ENCODE measurements at places on chromosomes 7 and 10.

GRCh38 chr7:94420328-94420727 is 25.6 kb downstream of the COL1A2 start:
- DNase-seq = no peak

DNA sequence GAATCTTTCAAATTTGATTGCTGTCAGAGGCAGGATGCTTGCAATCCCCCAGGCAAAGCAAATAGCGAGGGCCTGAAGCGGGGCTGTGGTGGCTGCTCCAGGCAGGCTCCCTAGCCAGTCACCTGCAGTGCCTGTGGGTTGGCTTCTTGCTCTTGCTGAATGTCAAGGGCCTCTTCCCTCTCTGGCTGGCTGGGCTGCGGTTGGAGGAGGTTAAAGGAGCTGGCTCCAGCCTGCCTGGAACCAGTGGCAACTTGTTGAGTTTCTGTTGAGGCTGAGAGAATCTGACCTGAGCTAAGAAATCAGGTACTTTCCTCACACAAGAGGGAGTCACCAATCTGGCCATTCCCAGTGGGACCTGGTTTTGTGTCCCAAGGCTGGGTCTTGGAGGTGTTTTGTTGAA is 134.7 kb downstream of the TMEM178B start:
- DNase-seq = no peak

DNA sequence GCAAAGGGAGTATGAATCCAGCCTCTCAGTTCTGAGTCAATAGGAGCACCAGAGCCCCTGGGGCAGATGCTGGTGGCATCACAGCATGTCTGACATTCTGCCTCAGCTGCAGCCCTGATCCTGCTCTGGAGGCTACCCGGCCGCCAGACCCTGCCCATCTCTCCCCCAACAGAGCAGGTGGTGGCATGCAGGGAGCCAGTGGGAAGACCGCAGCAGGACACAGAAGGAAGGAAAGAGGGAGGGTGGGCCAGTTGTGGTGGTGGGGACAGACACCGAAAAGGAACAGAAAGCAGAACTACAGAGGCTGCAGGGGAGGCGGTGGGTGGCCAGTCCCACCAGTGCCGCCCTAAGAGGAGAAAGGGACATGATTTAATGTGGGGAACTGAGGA is 35.3 kb downstream of the BLNK start:
- no peak for DNase-seq

- no peak for DNase-seq
Observed at GRCh38 chr10:21171197-21171935, 274.3 kb upstream of the NEBL start.

- DNase-seq = peak; percentile 84
Observed at GRCh38 chr7:100568896-100569844, 4.5 kb downstream of the SAP25 start.

- DNase-seq = no peak
Observed at GRCh38 chr7:122561326-122561725, 137.6 kb downstream of the RNF133 start.

DNA sequence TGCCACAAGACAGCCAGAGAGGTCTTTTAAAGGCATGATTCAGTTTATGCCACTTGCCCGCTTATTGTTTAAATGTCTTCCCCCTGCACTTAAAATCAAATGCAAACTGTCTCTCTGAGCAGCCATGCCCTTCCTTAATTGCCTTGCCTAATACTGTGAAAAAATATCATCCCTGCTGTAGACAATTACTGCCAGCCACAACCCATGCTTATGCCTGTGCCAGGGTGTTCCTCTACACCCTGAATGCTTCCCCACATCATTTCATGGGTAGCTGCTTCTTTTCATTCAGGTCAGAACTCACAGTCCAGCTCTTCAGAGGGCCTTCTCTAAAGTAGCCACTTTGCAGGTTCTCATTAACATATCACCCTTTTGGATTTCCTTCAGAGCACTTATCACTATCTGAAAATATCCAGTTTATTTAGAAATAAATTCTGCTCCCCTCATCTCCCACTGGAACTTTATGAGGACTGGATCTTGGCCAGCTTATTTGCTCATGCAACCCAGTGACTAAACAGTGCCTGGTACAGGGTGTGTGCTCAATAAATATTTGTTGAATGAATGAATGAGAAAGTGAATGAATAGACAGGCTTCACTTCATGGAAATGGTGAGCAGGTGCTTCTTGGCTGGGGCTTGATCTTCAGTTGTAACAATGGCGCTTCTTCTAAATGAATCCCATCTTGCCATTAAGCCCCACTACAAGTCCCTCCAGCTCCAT is 162.4 kb upstream of the MDFIC start:
- no peak for DNase-seq

GRCh38 chr10:102450124-102450373 is 1.3 kb downstream of the C10orf95 start:
- DNase-seq = no peak

- no peak for DNase-seq
Observed at GRCh38 chr7:98394377-98394836, 6.5 kb downstream of the BAIAP2L1 start.

- peak; percentile 43 for DNase-seq
Observed at GRCh38 chr10:86108696-86109095, 257.9 kb downstream of the GRID1 start.

DNA sequence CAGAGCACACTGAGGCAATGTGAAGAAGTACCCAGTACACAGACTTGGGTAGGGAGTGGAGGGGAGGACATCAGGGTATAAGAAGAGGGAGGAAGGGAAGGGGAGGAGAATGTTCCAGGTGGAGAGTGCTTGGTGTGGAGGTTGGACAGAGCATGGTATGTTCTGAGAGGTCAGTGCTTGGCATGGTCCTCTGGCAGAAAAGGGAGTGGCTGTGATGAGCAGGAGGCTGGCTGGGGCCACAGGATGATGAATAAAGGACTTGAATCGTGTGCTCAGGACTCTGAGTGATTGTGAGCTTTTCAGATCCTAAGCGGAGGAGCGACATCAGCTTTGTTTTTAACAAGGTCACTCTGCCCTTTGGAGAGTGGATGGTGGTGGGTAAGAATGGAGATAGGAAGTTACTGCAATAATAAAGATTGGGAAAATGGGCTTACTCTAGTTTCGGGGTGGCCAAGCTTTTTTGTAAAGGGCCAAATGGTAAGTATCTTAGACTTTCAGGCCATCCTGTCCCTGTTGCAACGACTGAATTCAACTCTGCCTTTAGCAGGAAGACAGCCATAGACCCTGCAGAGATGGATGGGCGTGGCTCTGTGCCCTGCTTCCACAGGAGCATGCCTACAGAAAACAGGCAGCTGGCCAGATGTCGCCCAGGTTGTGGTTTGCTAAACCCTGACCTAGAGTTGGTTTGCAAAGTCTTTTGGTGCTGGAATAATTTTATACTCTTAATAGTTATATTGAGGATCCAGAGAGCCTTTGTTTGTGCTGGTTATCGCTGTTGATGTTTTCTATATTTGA is 8.4 kb downstream of the PPP2R2D start:
- DNase-seq = no peak

DNA sequence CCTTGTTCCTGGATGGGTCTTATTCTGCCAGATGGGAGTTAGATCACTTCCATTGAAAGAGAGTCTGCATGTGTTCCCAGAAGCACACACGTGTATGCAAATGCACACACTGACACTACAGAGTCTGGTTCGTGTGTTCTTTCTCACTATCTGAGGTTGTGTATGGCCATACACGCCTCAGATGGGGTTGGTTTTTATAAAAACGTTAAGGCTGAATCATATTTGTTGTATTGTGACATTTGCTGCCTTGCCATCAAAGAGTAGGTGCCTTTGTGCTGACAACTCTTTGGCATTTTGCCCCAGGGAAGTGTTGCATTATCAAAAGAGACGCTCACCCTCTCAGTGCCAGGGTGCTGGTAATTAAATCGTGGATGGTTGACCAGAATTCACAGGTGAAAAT is 37.7 kb upstream of the HDAC9 start:
- no peak for DNase-seq

GRCh38 chr7:131781-132482 is 60.4 kb upstream of the FAM20C start:
- no peak for DNase-seq

- DNase-seq = no peak
Observed at GRCh38 chr7:97021747-97022490, 2.7 kb downstream of the DLX5 start.

- DNase-seq = no peak
Observed at GRCh38 chr7:43164757-43165156, 52.3 kb downstream of the HECW1 start.

DNA sequence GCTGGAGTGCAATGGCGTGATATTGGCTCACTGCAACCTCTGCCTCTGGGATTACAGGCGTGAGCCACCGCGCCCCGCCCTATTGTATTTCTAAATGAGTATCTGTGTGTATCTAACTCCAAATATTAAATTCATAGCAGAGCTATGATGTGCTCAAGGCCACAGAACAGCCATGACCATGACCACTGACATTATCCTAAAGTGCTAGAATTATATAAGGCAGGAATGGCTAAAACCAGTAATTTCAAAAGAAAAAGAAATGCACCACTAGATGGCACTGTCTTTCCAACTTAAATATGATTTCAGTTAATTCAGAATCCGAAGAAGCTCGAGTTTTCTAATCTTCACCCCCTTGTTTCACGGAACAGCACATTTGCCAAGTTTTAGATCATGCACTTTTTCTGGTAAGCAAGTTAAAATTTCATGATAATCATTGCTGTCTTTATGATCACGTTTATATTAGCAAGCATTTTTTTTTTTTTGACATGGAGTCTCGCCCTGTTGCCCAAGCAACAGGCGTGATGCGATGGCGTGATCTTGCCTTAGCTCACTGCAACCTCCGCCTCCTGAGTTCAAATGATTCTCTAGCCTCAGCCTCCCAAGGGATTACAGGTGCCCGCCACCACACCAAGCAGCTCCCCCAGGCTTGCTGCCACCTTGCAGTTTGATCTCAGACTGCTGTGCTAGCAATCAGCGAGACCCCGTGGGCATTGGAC is 65.3 kb downstream of the OR13A1 start:
- DNase-seq = no peak

DNA sequence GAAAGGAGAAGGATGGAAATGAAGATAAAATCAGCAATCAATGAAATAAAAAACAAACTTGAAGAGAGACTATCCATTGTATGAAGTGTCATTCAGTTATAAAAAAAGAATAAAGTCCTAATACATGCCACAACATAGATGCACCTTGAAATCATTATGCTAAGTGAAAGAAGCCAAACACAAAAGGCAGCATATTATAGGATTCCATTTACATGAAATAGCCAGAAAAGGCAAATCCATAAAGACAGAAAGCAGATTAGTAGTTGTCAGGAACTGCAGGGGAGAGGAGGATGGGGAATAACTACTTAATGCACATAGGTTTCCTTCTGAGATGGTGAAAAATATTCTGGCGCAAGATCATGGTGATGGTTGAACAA is 6.6 kb upstream of the PON1 start:
- DNase-seq = no peak

- no peak for DNase-seq
Observed at GRCh38 chr7:14851610-14852009, 50.9 kb downstream of the DGKB start.

DNA sequence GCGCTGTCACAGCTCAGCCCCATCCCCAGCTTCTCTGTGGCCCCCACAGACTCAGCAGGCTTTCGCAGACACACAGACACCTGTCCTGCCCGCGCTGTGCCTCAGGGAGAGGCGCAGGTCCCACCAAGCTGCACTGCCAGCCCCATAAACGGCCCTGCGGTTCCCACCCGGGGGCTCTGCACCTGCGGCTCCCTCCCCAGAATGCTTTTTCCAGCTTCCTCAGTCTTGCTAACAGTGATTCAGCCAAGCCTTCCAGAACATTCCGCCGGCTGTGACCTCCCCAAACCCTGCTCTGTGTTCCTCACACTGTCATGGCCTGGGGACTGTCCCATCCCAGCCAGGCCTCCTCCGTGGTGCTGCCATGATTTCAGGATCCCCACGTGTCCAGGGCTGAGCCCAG is 27.8 kb upstream of the TNRC18 start:
- DNase-seq = no peak

GRCh38 chr10:6699336-6699735 is 119.3 kb upstream of the PRKCQ start:
- no peak for DNase-seq

DNA sequence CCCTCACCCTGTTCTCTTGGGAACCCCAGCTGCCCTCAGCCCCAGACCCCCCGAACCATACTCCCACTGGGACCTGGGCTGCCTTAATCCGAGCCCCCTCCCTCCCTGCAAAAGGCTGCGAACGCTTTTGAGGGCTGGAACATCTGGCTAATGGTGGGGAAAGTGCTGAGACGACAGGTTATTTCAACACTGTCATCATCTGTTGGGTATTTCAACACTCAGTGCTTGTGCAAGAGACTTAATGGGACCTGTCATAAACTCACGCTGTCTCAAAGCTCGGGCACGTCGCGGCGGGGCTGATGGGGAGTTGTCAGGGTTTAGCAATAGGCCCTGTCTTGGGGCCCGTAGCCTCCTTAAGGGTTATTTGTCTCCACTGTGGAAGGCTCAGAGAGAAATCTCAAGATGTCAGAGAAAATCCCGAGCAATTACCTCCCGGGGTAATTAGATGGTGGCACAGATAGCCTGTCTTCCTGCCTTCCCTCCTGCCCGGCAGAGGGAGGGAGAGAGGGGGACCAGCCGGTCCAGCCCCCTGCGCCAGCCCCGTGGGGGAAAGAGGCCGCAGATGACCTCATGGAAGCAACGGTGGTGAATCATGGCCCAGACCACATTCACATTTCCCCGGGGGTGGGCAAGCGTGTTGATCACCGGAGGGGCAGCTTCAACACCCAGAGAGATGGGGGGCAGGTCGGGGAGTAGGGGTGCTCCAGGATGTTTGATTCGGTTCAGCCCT is 88.7 kb upstream of the MYL10 start:
- DNase-seq = no peak

- no peak for DNase-seq
Observed at GRCh38 chr7:27221201-27221797, 21.3 kb upstream of the EVX1 start.

GRCh38 chr7:12127455-12127854 is 83.6 kb upstream of the TMEM106B start:
- no peak for DNase-seq

GRCh38 chr7:39453743-39454355 is 112.4 kb upstream of the YAE1 start:
- peak; percentile 70 for DNase-seq

- no peak for DNase-seq
Observed at GRCh38 chr7:34869057-34869456, 168.2 kb downstream of the DPY19L1 start.

GRCh38 chr10:91164520-91165065 is 55.9 kb upstream of the PCGF5 start:
- DNase-seq = no peak

DNA sequence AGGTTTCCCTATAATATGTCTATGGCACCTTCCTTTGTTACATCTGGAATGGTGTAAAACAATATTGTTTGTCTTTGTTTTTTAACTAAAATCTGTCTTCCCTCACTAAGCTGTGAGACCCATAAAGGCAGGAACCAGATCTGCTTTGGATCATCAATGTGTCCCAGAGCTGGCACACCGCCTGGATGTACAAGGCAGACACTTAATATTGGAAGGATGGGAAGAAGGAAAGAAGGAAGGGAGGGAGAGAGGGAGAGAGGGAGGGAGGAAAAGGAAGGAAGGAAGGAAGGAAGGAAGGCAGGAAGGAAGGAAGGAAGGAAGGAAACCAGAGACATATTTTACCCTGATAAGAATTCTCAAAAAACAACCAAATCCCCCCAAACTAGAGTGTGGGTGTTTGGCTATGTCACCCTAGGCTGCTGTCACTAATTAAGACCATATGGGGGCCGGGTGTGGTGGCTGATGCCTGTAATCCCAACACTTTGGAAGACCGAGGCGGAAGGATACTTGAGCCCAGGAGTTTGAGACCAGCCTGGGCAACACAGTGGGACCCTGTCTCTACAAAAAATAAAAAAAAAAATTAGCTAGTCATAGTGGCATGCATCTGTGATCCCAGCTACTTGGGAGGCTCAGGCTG is 59.6 kb downstream of the SH3PXD2A start:
- no peak for DNase-seq

GRCh38 chr7:109322833-109323232 is 753.2 kb downstream of the DNAJB9 start:
- no peak for DNase-seq
